ENCODE measurements at places on chromosomes 7 and 10.

- DNase-seq: no peak
These were observed 177.9 kb downstream of the PDE1C start for GRCh38 chr7:31892099-31892829.

DNA sequence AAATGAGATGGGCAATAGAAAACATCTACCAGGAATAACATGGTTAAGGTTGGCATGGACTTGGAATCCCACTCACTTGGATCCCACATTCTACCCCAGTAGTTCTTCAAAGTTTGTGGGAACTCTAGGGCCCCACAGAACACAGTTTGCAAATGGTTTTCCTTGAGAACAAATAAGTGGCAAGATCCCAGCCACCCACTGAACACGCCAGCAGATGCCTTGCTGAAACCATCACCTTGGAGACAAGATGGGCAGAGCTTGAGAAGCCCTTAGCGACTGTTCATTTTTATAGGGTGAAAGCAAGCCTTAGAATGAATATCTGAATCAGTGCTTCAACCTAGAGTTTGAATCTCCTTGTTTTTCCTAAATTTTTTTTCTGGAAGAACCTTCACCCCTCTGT, 349.1 kb downstream of the RPS24 start:
- no peak for DNase-seq

DNA sequence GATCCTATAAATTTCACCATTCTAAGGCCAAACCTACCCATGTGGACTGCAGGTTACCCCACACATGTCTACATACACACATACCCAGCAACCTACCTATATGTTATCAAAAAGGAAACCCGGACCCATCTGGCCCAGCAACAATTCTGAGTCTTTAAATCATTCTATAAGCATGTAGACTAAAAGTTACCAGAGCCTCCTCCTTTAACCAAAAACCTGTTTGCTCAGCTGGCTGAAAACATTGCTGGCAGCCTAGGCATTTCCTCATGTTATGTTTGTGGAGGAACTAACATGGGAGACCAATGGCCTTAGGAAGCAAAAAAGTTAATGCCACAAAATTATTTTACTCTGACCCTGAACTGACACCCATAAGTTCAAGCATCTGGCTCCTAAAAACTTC, 5.3 kb upstream of the ADCK2 start:
- no peak for DNase-seq

GRCh38 chr10:125165584-125166573, 5.5 kb upstream of the CTBP2 start:
- DNase-seq: no peak

DNA sequence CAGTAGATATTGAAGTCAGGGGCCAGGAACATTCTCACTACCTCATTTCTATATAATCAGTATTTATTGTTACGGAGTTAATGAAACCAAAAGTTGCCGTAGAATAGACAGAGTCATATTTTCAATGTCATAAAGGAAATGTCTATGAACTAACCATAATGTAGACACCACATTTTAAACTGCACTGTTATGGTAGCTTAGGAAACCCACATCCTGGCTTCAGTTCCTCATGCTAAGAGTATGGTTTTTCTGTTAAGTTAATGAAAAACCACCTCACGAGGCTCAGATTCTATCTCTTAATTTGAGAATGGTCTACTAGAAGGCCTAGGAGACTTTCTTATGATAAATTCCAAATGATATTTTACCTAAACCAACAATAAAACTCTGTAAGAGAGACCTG, 166.5 kb downstream of the TMEM26 start:
- no peak for DNase-seq

DNA sequence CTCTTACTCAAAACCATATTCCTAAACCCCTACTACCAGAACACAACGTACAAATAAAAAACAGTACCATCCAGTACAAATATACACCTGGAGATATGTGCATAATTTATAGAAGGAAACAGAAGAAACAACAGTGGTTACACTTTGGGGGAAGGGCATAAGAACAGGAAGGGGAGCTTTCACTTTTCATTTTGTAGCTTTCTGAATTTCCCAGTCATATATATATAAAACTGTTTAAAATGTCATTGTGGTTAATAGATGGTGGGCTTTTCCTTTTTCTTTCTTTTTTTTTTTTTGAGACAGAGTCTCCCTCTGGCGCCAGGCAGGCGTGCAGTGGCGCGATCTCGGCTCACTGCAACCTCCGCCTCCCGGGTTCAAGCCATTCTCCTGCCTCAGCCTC, 47.2 kb downstream of the MALSU1 start:
- DNase-seq: no peak

- no peak for DNase-seq
These were observed 57.5 kb downstream of the INSIG1 start for GRCh38 chr7:155355176-155355575.

DNA sequence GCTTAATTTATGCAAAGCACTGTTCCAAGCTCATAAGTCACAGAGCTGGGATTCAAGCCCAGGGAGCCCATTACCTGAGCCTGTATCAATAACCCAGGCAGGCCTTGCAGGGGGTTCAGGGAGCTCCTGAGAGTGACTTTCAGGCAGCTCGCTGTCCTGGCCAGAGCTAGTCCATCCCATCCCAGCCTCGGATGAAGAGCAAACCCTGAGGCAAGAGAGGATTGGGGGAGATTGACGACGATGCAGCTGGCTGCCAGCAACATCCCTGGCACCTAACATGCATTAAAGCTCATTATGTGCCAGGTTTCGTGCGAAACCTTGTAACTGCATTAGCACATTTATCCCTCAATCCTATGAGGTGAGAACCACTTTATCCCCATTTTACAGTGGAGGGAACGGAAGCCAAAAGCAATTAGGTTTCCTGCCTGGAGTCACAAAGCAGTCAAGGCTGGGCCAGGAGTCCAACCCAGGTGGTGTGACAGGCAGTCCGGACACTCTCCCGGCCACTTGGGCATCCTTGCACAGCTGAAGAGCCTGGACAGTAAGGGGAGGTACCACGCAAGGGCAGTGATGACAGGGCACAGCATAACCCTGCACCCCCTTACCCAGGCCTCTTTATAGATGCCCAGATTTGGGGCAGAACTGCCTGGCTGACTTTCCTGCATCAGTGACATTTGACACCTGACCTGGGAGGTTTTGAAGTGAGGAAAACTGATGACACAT, 129.8 kb upstream of the CHST15 start:
- DNase-seq: no peak

DNA sequence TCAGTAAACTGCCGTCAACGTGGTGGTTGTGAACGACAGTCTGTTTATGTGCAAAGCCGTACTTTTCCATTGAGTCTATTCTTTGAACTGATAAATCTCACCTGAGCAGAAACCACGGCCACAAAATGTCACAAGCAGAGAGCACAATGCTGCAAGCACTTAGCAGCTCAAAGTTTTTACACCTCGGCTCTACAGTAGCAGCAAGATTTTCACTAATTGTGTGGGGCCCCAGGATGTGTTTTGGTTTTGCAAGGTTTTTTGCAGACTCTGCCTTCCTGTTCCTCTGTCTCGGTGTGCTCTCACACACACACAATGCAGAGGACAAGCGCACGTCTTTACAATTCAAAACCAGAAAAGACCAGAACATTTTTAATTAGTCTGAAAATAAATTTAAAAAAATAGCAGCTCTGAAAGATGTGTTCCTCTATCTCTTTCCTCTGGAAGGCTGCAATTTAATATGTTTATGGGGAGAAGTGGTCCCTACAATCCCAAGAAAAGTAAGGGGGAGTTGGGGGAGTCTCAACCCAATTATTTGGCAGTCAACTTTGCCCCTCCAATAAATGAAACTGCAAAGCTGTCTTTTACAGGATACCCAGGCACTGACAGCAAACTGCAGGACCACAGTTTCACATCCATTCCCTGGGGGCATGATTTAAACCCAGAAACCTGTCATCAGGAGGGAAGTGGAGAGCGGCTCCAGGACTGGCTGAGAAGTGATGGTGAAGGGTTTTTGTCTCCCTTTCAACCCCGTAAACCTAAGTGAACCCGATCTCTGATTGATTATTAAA, 73.8 kb upstream of the SFMBT2 start:
- DNase-seq: peak; percentile 22

- no peak for DNase-seq
These were observed 138.9 kb upstream of the SVIL start for GRCh38 chr10:29773675-29774091.

GRCh38 chr10:116850058-116850611, 836 bp downstream of the ENO4 start:
- DNase-seq: no peak

GRCh38 chr10:15879058-15879457, 18.8 kb upstream of the MINDY3 start:
- no peak for DNase-seq

DNA sequence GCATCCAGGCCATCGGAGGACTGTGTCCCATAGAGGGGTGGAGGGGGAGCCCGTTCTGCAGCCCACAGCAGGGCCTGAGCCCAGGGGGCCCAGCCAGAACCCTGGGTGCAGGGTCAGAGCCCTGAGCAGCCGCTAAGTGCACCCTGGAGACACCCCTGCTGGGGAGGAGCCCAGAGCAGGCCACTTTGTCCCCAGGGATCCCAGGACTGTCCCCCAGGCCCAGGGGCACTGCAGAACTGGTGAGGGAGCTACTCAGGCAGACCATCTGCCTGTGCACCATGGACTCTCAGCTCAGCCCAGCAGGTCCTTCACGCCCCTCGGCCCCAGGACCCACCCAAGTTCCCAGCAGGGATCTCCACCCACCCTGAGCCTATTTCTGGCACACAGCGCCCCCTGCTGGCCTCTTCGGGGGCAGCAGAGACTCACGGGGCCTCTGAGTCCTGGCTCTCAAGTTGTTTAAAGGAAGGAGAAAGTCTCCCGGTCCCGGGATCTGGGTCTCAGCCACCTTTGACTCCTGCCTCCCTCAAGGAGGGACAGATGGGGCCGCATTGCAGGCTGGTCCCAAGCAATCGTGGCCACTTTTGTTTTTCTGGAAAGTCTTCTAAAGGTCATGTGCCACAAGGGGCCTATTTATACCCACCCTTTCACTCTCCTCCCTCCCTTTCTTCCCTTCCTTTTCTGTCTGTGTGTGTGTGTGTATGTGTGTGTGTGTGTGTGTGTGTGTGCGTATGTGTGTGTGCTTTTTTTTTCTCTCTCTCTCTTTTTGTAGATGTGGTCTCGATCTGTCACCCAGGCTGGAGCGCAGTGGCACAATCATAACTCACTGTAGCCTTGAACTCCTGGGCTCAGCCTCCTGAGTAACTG, 90.3 kb downstream of the MYL10 start:
- DNase-seq: peak; percentile 15

GRCh38 chr10:107970512-107970911, 806.0 kb upstream of the SORCS1 start:
- DNase-seq: no peak

GRCh38 chr10:79254333-79255006, 92.8 kb upstream of the PPIF start:
- DNase-seq: no peak

- DNase-seq: no peak
These were observed 26.6 kb downstream of the TBXAS1 start for GRCh38 chr7:139855498-139856270.

DNA sequence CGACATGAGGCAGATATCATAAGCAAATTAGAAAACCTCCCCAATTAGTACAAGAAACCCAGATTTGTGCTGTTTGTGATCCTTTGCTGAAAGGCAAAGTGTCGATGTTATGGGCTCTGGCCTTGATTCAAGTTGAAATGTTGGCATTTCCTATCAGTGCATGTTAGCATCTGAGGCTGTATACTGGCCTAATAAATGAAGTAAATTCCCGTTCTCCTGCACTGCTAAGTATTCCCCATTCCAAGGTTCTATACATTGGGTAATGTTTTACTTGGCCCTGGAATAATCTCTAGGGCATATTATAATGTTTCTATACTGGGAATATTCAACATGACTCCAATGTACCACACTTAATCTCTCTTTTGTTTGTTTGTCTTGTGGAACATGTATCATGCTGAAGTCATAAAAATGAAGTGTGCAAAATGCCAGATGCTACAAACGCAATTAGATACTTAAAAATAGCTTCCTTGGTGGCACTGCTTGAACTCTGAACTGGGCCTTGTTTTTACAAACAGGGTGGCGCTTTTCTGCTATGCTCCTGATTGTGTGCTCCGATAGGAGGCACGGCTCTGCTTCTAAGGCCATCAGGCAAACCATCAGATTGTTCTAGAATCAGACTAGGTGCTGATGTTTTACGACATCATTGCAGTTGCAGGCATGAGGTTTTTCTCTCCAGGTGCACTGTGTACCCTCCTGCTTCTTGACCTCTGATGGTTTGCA, 156.7 kb upstream of the TCF7L2 start:
- DNase-seq: no peak

- no peak for DNase-seq
These were observed 6.8 kb upstream of the MRC1 start for GRCh38 chr10:17802350-17802749.

GRCh38 chr10:11120711-11121110, 103.0 kb downstream of the CELF2 start:
- no peak for DNase-seq

GRCh38 chr10:101114646-101115045, 16.5 kb upstream of the TLX1 start:
- no peak for DNase-seq

DNA sequence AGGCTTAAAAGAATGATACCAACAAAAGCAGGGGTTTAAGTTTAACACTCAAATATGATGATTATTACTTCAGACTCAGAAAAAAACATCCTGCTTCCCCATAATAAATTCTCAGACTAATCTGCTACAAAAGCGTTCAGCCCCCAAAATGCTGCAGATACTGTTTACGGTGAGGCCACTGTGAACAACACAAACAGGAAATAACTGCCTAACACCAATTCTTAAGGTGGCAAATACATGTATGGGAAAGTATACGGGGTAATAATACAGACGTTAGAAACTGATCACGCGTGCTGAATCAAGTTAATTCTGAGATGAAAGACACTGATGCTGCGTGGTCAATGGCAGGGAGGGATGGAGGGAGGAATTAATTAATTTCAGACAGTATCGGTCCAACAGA, 62.0 kb upstream of the RHEB start:
- DNase-seq: no peak

DNA sequence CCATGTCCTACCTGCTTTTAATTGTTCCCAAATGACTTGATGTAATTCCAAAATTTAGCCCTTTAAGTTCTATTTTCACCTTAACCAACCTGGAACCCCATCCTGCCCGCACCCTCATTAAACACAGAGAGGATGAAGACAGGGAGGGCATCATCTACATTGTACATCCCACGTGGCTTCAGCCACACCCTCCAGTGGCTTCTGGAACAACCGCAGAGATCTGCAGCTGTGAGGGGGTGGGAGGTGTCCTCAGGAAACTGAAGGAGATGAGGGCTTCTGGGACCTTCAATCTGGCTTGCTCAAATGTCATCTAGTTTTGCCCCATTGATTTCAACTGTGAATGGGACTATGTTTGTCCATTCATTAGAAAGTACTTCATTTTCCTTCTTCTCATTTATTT, 39.0 kb downstream of the AKR1B1 start:
- DNase-seq: no peak

DNA sequence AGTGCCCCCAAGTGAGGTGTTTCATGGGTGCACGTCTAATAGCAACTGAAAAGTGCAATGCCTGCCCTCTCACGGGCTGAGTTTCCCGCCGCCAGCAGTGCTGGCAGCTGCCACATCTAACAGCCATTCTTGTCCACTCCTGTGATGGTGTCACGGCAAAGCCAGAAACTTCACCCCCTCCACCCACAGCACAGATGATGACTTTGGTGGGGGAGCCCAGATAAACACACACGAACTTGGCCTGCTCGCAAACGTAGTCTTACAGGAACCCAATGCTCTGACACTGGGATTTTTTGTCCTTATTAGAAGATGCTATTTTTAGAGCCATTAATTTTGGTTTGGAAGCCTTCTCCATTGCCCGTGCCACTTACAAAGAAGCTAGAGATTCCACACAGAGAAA, 26.7 kb downstream of the CPXM2 start:
- no peak for DNase-seq

GRCh38 chr10:43348511-43349312, 22.7 kb upstream of the FXYD4 start:
- DNase-seq: peak; percentile 53
